CD4-positive, alpha-beta T cell treated with Interleukin-15 for 1 hour (primary cell): ENCODE measurements at places on chromosomes 7 and 10.
A peak's percentile ranks its signal among the peaks of the same experiment; 100 is the strongest.

- peak; percentile 85 for DNase-seq
Observed at GRCh38 chr7:50317221-50317678, 12.7 kb downstream of the IKZF1 start.

GRCh38 chr7:142901426-142902259 is 16.1 kb upstream of the TRPV6 start:
- no peak for DNase-seq

DNA sequence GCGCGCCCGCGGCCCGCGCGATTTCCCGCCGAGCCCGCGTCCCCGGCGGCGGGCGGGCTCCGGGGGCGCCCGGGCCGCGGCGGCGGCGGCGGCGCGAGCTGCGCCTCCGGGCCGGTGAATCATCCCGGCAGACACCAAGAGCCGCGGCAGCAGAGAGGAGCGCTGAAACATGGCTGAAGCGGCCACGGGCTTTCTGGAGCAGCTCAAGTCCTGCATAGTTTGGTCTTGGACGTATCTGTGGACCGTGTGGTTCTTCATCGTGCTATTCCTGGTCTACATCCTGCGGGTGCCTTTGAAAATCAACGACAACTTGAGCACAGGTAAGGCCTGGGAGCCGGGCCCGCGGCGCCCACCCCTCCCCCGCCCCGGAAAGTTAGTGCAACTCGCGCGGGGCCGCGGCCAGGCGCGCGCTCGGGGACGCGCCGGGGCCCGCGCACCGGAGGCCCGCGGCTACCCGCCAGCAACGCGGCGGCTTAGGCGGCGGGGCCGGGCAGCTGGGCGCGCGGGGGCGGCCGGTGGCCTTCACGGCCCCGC is at the start of gene ST7:
Gene ST7 (plus strand): TSS at position 130 of the 534 bp plus-strand sequence. CDS start 40 bp downstream, at position 170.
- peak; percentile 55 for DNase-seq

DNA sequence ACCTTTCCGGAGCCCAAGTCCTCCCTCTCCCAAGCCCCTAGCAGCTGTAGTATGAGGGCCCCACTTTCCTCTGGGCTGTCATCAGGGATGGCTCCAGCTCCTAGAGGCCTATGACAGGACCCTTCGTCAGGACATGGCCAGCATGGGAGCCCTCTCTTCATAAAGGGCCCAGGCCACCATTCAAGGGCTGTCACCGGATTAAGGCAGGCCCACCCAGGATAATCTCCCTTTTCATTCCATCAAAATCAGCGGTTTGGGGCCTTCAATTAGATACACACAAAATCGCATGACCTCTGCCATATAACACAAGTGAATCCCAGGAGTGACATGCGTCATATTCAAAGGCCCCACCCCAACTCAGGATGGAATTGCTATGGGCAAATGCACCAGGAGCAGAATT is 12.2 kb upstream of the GDF10 start:
- no peak for DNase-seq

DNA sequence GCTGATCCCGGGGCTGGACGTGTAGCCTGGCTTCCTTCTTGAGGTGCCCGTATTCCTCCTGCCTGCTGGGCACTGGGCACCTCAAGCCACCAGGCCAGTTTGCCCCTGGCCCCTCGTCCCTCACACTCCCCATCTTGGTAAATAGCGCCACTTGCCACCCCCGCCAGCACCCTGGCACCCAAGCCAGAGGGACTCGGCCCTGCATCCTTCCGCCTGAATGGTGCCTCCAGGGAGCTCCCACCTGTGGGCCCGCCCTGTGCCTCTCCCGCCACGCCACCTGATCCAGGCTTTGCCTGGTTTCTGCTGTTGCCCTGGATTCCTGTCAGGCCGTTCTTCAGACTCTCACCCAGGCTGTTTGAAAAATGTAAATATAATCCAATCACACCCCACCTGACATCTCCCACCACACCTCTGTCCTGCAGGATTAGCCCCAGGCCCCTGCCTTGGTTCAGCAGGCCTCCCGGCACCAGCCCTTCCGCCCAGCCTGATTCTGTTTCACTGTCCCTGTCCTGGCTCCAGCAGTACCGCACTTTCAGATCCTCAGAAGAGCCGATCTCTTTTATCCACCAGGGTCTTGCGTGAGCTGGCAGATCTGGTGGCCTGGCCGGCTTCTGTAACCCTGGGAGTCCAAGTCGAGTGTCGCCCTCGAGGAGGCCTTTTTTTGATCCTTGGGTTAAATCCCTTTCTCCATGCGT is 33.8 kb downstream of the WIPI2 start:
- no peak for DNase-seq

GRCh38 chr10:74113546-74113945 is 37.1 kb downstream of the AP3M1 start:
- no peak for DNase-seq

GRCh38 chr10:91350651-91351081 is 59.5 kb upstream of the HECTD2 start:
- no peak for DNase-seq

GRCh38 chr7:155531681-155532080 is 14.7 kb downstream of the CNPY1 start:
- DNase-seq, result no peak

GRCh38 chr10:101046332-101047238 is 15.2 kb upstream of the KAZALD1 start:
- no peak for DNase-seq

GRCh38 chr10:31836569-31837406 is 91.8 kb downstream of the ARHGAP12 start:
- DNase-seq, result no peak

DNA sequence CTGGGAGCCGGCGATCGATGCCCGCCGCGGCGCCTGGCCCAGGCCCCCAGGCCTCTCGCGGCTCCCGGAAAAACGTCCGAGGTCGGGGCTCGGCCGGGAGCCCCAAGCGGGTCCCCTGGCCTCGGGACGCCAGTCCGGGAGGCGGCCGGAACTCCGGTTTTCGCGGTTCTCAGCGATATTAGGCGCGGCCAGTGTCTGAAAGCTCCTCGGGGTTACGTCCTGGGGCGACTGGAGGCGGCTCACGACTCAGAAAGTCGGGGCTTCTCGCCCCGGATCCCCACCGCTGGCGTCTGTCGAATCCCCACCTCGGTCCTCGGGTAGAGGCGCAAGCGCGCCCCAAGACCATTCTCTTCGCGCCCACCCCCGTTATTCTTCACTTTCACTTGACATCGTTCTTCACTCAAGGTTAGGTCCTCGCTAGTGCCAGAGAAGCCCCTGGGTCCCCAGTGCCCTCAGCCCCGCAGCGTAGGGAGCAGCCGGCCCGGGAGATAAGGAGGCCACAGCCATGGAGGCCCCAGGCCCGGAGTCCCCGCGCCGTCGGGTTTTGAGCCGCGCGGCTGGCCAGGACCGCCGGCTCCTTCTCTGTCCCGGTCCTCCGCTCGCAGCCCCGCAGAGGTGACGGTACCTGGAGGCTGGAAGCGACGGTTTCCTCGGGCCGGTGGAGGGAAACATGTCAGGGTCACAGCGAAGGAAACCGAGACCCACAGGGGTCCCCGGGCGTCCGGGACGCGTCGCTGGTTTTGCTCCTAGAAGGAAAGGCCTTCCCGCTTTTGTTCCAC is 35.2 kb upstream of the EBLN1 start:
- peak; percentile 34 for DNase-seq

DNA sequence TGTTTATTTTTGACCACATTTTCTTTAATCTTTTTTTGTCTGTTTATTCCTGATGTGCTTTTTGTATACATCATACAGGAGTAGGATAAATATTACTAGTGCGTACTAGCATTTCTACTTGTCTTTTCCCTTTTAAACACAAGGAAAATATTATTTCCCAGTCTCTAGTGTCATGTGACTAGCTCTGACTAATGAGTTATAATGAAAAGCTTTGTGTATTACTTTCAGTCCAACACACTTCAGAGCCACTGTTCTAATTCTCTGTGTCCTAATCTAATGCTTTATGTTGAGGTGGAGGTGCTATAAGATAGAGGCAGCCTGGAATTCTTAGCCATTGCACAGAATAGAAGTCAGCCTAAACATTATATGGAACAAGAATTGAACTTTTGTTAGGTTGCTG is 65.0 kb upstream of the RAB18 start:
- DNase-seq, result no peak

DNA sequence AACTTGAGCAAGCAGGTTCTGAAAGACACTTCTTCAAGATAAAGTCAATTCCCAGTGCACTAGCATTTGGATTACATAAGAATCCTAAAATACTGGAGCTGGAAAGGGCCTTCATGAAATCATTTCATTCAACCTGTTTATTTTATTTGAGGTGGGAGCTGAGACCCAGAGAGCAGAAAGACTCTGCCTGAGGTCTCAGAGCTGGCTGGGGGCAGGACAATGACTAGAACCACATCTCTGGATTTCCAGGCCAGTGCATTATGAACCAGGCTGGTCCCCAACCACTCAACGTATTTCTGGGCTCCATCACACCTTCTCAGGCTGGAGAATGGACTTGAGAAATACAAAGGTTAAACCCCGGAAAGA is 8.4 kb downstream of the ANXA11 start:
- DNase-seq, result no peak

- no peak for DNase-seq
Observed at GRCh38 chr7:22611758-22612079, 111.7 kb upstream of the STEAP1B start.

- DNase-seq, result peak; percentile 11
Observed at GRCh38 chr10:71075759-71076472, 136.5 kb upstream of the UNC5B start.

DNA sequence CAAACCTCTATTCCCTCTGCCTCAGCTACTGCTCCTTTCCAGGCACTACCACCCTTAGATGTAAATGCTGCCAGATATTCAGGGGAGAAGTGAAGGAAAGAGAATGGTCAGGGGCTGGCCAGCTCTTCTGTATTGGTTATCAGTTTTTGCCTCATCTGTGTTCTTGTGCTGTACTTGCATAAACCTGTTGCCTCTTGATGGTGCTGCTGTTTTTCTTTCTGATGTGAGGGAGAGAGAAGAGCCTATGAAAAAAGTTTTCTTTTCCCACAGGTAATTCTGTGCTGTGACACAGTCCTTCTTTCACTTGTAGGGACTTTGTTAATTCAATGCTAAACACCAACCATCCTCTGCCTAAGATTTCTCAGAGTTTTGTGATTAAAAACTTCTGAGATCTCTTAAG is 57.5 kb downstream of the STK31 start:
- DNase-seq, result no peak
